Substantia nigra (tissue), 51 donors: ENCODE measurements at places on chromosomes 16 and 17.

DNA sequence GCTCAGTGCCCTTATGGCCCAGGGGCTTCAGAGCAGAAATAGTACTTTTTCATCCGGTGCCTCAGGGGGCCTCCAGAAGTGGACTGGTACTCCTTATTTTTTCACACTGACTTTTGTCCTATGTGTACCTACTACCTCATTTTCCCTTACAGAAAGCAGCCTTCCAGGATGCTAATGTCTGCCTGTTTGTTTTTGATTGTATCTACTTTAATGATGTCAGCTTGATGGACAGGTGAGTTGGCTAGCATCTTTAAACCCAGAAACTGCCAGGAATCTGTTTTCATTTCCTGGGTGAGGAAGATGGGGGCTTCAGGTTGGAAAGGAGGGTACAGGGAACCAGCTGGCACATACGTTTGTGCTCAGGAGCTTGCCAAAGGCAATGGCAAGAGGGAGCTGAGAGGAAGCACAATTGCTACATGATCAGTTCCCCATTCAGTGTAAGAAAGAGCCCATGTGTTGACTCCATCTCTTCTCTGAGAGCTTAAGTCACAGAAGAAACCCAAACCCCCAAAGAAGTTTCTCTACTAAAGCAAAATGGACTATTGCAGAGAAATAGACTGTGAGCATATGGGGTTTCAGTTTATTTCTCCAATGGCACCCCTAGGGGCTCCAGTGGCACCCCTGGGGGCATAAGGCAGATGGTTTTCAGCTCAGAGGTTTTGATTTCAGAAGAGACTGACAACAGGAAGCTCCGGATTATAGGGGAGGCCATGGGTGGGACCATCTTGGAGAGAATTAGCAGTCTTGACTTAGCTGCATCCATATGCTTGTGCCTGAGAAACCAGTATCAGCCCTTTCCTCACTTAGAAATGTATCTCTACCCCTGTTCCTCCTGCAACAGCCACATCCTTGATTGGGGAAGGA is 16.3 kb downstream of the LIG3 start:
- DNase-seq, result no peak

DNA sequence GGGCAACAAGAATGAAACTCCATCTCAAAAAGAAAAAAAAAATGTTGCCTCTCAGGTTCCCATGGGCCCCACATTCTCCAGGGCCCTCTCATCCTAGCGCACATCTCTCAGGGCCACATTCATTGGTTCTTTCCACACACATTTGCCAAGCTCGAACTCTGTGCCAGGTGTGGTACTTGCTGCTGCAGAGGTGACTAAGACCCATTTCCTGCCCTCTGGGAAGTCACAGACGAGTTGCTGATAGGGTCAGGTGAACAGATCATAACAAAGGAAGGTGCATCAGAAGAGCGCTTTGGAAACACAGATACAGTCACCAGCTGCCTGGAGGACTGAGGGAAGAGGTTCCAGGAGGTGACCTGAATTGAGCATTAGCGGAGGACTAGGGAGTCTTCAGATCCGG is 1.0 kb downstream of the GSDMA start:
- DNase-seq, result no peak

- no peak for DNase-seq
These were observed 440.6 kb upstream of the DYNLRB2 start for GRCh38 chr16:80100186-80100585.

GRCh38 chr16:51542981-51543815 is 392.1 kb upstream of the SALL1 start:
- DNase-seq, result no peak

DNA sequence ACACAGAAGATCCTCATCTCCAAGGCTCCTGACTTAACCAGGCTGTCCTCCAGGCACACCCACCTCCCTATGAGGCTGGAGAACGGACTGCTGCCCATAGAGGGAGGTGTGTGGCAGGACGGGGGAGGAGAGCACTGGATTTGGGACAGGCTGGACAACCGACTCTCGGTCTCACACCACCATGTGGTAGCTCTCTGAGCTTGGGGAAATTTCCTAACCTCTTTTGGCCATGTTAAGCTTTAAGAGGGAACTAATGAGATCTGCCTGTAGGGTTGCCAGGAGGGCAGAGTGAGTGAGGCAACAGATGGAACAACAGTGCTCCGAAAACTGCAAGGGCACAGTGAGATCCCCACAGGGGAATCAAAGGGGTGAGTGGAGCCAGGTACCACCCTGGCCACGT is 32.7 kb downstream of the RHBDL3 start:
- no peak for DNase-seq
